CD4-positive, alpha-beta T cell treated with Interferon gamma for 1 hour (primary cell): ENCODE measurements at places on chromosomes 1 and 21.

GRCh38 chr1:29520571-29521437, 284.5 kb downstream of the PTPRU start:
- no peak for DNase-seq

DNA sequence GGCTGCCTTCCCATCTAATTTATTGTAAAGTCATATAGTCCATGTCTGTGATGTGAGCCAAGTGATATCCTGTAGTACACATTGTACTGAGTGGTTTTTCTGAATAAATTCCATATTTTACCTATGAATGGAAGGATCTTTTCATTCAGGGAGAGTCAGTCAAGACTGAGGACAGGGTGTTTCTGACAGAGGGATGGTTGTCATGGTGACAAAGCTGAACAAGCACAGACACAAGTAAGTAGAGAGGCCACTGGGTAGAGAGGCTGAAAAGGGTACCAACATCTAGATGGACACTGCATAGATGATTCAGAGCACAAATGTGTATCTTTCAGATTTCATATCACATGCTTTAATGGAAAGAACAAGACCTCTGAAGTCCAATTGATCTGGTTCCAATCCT, 22.6 kb upstream of the IL20 start:
- DNase-seq: no peak

DNA sequence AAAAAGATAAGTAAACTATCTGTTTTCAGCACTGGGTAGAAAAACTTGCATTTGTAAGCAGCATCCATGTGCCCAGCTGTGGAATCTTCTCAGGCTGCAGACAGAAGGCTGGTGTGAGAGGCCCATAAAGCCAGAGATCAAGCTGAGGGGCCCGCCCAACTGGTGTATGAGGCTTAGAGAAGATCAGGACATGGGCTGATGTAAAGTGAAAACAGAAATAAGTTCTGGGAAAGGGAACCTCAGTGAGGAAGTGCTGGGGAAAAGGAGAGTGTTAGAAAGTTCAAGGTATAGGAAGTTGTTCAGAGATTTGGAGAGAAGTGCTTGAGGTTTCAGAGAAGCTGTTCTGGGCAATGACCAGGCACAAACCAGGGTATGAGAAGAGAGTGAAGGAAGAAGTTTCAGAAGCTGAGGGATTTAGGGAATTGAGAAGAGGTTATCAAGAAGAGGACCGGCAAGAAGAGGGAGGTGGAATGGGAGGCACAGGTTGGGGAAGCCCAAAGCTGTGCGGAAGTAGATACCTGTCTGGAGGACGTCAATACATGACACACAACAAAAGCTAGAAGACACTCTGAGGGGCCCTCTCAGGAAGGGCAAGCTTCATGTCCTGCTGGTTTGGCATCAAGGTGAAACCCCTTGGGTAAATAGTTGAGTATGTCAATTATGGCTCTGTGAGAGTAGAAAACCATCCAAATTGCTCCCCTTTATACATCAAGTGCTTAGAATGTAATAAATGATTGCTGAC, 2.7 kb upstream of the CD5L start:
- DNase-seq: no peak

GRCh38 chr1:231887866-231888265, 261.3 kb downstream of the DISC1 start:
- no peak for DNase-seq

GRCh38 chr1:36124404-36125128, 456 bp downstream of the COL8A2 start:
- no peak for DNase-seq

GRCh38 chr21:14438211-14438610, 55.3 kb upstream of the HSPA13 start:
- DNase-seq: no peak

GRCh38 chr21:44365251-44365966, 12.0 kb downstream of the TRPM2 start:
- DNase-seq: no peak

- no peak for DNase-seq
Measured at GRCh38 chr1:9659328-9659727, 7.8 kb downstream of the PIK3CD start.

DNA sequence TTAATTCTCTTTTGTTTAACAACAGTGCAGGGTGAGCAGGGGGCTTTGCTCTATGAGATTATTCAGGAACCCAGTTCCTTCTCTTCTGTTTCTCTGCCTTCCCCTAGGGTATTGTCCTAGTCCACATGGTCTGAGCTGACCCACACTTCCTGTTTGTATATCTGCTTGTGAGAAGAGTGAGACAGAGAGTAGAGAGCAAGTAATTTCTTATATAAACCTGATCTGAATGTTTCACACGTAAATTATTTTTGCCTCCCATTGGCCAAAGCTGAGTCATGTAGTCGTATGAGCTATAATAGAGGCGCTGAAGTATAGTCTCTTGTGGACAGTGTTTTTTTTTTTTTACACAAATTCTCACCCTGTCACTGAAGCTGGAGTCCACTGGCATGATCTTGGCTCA, 134.2 kb upstream of the SERTAD4 start:
- DNase-seq: no peak

- DNase-seq: no peak
Measured at GRCh38 chr1:6521536-6521935, 30.1 kb upstream of the PLEKHG5 start.

- no peak for DNase-seq
Measured at GRCh38 chr1:40820251-40820797, 36.7 kb downstream of the KCNQ4 start.

- no peak for DNase-seq
Measured at GRCh38 chr1:159177272-159177907, 6.0 kb downstream of the CADM3 start.

DNA sequence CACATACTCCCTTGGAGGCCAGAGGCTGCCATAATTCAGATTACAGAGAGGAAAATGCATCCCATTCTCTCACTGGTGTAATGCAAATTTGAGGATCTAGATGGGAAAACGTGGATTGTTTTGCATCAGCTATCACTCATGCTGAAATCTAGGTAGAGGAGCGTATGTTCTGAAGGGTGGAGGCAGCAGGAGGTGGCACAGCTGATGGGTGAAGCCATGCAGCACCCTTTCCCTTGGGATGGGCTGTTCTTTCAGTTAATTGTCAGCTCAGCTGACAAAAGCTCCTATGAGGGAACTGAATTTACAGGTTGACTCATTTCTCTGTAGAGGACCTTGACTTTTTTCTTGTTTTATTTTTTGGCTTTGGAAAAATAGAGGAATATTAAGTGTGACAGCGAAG, 41.8 kb downstream of the CAMTA1 start:
- DNase-seq: no peak

GRCh38 chr21:37560385-37560784, 193.8 kb downstream of the DYRK1A start:
- no peak for DNase-seq

- DNase-seq: no peak
Measured at GRCh38 chr1:35570589-35571137, 2.5 kb upstream of the TFAP2E start.

- DNase-seq: no peak
Measured at GRCh38 chr1:158809862-158810261, 21.3 kb upstream of the MNDA start.
